ENCODE measurements at places on chromosomes 16 and 17. TPM values are rescaled to one million over a fixed set of nuclear protein-coding genes. Genes with fewer than 3 reads are reported as not detected.

The TBC1D3I gene
- total RNA-seq, result 0.96 TPM

The TNFRSF13B gene
- total RNA-seq, result not detected

The CD300E gene
- total RNA-seq, result not detected

The TTLL6 gene
- total RNA-seq, result 0.65 TPM

The SLFN14 gene
- not detected for total RNA-seq

The KCNG4 gene
- total RNA-seq, result not detected

The TAT gene
- not detected for total RNA-seq

The C16orf92 gene
- not detected for total RNA-seq

The SOX9 gene
- 36.9 TPM for total RNA-seq

The EXOSC6 gene
- total RNA-seq, result 41.6 TPM

The APRT gene
- 114 TPM for total RNA-seq

The DHRS11 gene
- total RNA-seq, result 12.3 TPM

The OTOA gene
- 0.34 TPM for total RNA-seq

GRCh38 chr17:4800462-4801196 lies 1.5 kb downstream of the C17orf114 start:
- peaks cover 10% of the 10 kb centered on the region for H3K36me3 ChIP-seq
- no peaks in the 10 kb centered on the region for H3K27me3 ChIP-seq
- DNase-seq, result no peak
- peak overlapping the region; percentile 73 for H3K4me3 ChIP-seq
- H3K4me1 ChIP-seq, result peaks cover 15% of the 10 kb centered on the region
- H3K27ac ChIP-seq, result no peak overlapping the region

DNA sequence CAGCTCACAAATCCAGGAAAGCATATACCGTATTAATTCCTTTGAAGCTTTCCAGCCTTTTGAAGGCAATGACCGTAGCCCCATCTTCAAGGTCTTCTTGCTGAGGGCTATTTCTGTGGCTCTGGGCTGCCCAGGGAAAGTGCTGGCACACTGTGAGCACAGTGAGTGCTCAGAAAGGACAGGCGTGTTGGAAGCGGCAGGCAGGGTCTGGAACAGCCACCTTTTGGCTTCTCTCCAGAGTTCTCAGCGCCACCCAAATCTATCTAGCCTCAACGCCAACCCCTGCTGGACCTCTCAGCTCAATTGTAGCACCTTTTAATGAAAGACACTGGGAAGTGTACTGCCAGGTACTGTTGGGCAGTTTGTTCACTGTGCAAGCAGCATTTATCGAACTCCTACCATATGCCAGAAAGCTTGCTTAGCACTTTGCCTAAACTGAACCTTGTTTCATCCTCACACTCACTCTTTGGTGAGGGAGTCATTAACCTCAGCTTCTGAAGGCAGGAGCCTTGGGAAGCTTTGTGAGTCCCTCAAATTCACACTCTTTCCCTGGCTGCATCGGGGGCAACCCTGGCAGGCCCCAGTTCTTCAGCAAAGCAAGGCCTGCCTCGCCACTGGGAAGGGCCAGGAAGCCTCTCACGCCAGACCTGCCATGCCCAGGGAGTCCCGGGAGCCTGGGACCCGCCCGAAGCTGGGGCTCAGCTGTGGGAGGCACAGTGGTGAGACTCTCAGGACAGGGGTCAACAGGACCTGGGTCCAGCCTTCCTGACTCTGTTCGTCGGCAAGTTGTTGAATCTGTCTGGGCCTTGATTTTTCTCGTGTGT lies 13.5 kb upstream of the CIBAR2 start:
- no peak overlapping the region for H3K4me3 ChIP-seq
- peaks cover 40% of the 10 kb centered on the region for H3K4me1 ChIP-seq
- H3K27me3 ChIP-seq, result peaks cover 6% of the 10 kb centered on the region
- no peak overlapping the region for H3K27ac ChIP-seq

- H3K4me1 ChIP-seq, result peaks cover 62% of the 10 kb centered on the region
- no peaks in the 10 kb centered on the region for H3K36me3 ChIP-seq
- DNase-seq, result no peak
- H3K4me3 ChIP-seq, result no peak overlapping the region
- peak overlapping the region; percentile 57 for H3K27ac ChIP-seq
These were observed 138.7 kb downstream of the GAS7 start for GRCh38 chr17:10059684-10060211.

- H3K27ac ChIP-seq, result no peak overlapping the region
- peaks cover under 1% of the 10 kb centered on the region for H3K4me1 ChIP-seq
- H3K27me3 ChIP-seq, result no peaks in the 10 kb centered on the region
- no peak overlapping the region for H3K4me3 ChIP-seq
These were observed 91.5 kb downstream of the UTP18 start for GRCh38 chr17:51351890-51352289.

DNA sequence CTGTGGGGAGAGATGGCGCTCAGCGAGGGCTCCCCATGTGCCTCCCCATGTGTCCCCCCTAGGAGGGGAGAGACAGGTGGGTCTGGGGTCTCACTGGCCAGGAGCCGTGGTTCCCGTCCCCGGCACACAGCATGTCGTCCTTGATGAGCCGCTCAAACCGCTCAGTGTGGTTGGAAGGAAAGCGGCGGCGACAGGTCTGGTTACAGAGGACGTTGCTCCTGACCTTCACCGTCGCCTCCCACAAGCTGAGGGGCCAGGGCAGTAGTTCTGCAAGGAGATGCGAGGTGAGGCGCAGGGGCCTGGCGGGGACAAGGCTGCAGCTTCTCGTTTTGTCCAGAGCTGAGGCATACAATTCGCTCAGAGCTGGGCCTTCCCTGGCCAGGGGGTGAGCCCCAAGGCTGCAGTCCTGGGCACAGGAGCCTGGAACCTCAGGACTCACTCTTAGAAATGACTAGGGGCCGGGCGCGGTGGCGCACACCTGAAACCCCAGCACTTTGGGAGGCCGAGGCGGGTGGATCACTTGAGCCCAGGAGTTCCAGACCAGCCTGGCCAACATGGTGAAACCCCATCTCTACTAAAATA lies 22.8 kb upstream of the UBE2I start:
- H3K4me1 ChIP-seq, result peaks cover 11% of the 10 kb centered on the region
- peaks cover 41% of the 10 kb centered on the region for H3K27me3 ChIP-seq
- no peak overlapping the region for H3K27ac ChIP-seq
- no peaks in the 10 kb centered on the region for H3K36me3 ChIP-seq

DNA sequence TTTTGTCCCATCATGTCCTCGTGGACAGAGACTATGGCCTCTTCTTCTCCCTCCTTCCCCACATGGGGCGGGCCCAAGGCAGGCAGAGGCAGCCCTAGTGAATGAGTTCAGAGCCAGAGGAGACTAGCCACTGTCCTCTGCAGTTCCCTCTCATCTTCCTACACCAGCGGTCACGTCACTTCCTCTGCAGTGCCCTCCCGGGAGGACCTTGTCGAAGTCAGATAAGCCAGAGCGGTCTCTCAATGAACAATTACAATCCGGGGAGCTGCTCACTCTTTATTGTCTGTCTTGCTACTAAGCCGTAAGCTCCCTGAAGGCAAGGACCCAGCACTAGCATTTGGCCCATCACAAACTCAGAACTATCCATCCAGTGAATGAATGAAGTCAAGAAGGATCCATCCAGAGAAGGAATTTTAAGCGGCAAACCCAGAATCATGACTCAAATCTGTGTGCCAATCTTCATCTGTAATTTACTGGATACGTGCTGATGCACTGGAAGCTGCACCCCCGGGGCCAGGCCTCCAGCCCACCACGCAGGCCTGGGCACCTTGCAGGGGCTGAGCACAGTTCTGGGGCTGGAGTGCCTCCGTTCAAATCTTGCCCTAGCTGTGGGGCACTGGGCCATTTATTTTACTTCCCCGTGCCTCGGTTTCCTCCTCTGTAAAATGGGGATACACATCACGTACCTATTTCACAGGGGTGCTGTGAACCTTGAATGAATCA lies 18.1 kb downstream of the ZNF423 start:
- no peak for DNase-seq
- H3K4me3 ChIP-seq, result peak overlapping the region; percentile 41
- peak overlapping the region; percentile 32 for H3K27ac ChIP-seq
- peaks cover 3% of the 10 kb centered on the region for H3K27me3 ChIP-seq
- peaks cover 72% of the 10 kb centered on the region for H3K4me1 ChIP-seq

GRCh38 chr17:69555056-69555455 lies 140.6 kb downstream of the MAP2K6 start:
- no peaks in the 10 kb centered on the region for H3K27me3 ChIP-seq
- DNase-seq, result no peak
- H3K36me3 ChIP-seq, result peaks cover 23% of the 10 kb centered on the region
- no peak overlapping the region for H3K27ac ChIP-seq

DNA sequence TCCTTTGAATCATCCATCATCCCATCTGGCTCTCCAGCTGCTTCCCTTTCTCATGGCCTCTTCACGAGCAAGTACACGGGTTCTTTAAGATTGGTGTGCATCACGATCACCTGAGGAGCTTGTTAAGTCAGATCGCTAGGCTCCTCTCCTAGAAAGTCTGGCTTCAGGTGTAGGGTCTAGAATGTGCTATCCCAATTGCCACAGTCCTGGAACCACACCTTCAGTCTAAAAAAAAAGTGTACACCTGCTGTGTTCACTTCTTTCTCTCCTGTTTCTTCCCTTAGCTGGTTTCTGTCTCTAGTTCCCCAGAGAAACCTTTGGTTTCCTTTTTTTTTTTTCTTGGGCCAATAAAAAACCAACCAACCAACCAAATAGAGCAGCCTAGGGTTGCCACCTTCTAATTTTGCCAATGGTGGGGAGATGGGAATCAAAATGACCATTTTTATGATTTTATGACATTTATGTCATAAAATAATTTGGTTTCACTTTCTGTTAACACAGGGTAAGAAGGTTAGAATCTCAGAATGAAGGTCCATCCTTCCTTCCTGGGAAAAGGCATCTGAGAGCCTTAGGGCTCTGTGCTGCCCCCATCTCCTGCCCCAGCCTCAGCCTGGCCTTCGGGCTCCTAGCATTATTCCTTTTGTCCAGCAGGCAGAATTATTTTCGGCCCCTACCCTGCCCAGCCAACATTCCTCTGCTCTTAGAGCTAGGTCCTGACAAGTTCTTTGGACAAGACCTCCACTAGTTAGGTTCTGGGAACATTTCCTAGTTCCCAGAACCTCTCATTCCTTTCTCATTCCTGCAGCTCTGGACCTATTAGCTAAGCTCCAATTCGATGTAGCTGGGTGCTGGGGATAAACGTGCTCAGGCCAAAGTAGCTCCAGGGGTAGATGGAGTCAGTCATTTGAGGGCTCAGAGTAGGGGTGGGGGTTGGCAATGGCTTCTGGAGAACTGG lies 1.9 kb upstream of the GGT6 start:
- no peaks in the 10 kb centered on the region for H3K36me3 ChIP-seq
- H3K27ac ChIP-seq, result no peak overlapping the region
- DNase-seq, result no peak
- H3K4me1 ChIP-seq, result peaks cover 13% of the 10 kb centered on the region
- H3K27me3 ChIP-seq, result peaks cover 16% of the 10 kb centered on the region

DNA sequence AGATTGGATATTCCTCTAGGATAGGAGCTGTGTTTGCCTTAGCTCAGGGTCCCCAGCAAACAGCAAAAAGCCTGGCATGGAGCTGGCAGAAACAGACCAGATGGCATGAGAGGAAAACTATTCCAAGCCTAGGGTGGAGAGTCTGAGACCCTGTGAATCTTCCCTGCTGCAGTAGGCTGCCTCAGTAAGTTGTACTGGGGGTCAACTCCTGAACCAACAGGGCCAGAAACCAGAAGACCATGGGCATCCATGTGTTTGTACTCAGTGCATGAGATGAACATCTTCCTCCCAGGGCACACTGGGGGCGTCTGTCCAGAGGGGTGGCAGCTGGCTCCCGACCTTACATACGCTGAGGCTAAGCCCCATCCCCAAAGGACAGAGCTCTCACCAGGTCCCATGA lies 214.4 kb downstream of the C16orf78 start:
- H3K36me3 ChIP-seq, result no peaks in the 10 kb centered on the region
- H3K4me1 ChIP-seq, result peaks cover 34% of the 10 kb centered on the region
- no peak overlapping the region for H3K4me3 ChIP-seq
- H3K27ac ChIP-seq, result peak overlapping the region; percentile 2

- no peak overlapping the region for H3K4me3 ChIP-seq
- no peak for DNase-seq
- H3K4me1 ChIP-seq, result peaks cover 44% of the 10 kb centered on the region
- H3K27me3 ChIP-seq, result no peaks in the 10 kb centered on the region
- H3K27ac ChIP-seq, result no peak overlapping the region
These were observed 75.2 kb downstream of the FTO start for GRCh38 chr16:53779186-53779585.

GRCh38 chr17:8631554-8631877 lies 991 bp upstream of the MYH10 start:
- no peaks in the 10 kb centered on the region for H3K36me3 ChIP-seq
- H3K27me3 ChIP-seq, result no peaks in the 10 kb centered on the region
- H3K27ac ChIP-seq, result peak overlapping the region; percentile 85
- H3K4me3 ChIP-seq, result peak overlapping the region; percentile 90
- DNase-seq, result no peak

- DNase-seq, result no peak
- no peak overlapping the region for H3K4me3 ChIP-seq
- no peak overlapping the region for H3K27ac ChIP-seq
- peaks cover 6% of the 10 kb centered on the region for H3K4me1 ChIP-seq
These were observed 237.6 kb downstream of the SOX9 start for GRCh38 chr17:72358465-72358864.

GRCh38 chr16:12097523-12098428 lies 121.2 kb downstream of the SNX29 start:
- H3K27me3 ChIP-seq, result peaks cover 79% of the 10 kb centered on the region
- H3K36me3 ChIP-seq, result no peaks in the 10 kb centered on the region
- no peak for DNase-seq
- peak overlapping the region; percentile 14 for H3K4me3 ChIP-seq

DNA sequence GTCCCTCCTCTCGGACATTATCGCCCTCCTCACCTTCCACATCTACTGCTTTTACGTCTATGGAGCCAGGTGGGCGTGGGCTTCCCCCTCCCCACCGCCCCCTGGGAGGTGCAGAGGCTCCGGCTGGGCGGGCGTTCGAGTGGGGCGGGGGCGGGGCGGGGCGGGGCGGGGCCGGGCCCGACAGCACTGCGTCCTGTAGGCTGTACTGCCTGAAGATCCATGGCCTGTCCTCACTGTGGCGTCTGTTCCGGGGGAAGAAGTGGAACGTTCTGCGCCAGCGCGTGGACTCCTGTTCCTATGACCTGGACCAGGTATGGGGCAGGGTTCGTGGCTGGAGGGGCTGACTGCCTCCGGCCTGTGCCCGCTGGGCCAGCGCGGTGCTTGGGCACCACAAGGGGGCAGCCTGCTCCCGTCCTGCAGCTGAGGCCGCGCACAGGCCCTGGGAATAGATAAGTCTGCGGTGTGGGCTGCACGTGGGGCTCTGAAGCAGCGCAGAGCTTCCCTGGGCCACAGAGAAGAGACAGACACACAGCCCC lies 9.2 kb downstream of the PIGQ start:
- no peaks in the 10 kb centered on the region for H3K36me3 ChIP-seq
- peak overlapping the region; percentile 31 for H3K4me3 ChIP-seq
- H3K4me1 ChIP-seq, result no peaks in the 10 kb centered on the region

GRCh38 chr17:34858591-34859565 lies 102.4 kb downstream of the CCT6B start:
- H3K27ac ChIP-seq, result no peak overlapping the region
- no peak overlapping the region for H3K4me3 ChIP-seq
- H3K27me3 ChIP-seq, result peaks cover 27% of the 10 kb centered on the region
- H3K4me1 ChIP-seq, result no peaks in the 10 kb centered on the region
- H3K36me3 ChIP-seq, result no peaks in the 10 kb centered on the region
- DNase-seq, result no peak

DNA sequence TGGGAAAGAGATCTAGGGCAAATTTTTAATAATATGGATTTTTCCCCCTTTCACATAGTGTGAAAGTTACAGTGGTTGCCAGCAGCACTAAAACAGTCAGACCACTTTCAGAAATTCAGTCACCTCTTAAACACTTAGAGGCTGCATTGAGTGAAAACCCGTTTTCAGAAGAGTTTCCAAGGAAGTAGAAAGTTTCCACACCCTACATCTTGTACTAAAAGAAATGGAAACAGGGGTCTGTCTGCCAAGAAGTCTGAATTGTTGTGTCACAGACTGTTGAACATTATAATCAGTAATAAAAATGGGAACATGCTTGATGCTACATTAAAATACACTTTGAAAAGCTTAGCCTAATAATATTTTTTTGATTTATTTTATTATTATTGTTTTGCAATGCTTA lies 278.9 kb upstream of the KCNJ16 start:
- H3K27me3 ChIP-seq, result no peaks in the 10 kb centered on the region
- no peak for DNase-seq
- no peaks in the 10 kb centered on the region for H3K36me3 ChIP-seq
- H3K4me3 ChIP-seq, result no peak overlapping the region
- no peaks in the 10 kb centered on the region for H3K4me1 ChIP-seq
